ENCODE measurements at places on chromosomes 1 and 21. TPM values are rescaled to one million over a fixed set of nuclear protein-coding genes. Genes with fewer than 3 reads are reported as not detected.

The CR1L gene
- total RNA-seq = not detected

The TNNT2 gene
- total RNA-seq = 0.11 TPM

The TFAP2E gene
- 0.79 TPM for total RNA-seq

The SYT14 gene
- total RNA-seq = 3.8 TPM

The GNAT2 gene
- total RNA-seq = 0.34 TPM

The OR2AK2 gene
- not detected for total RNA-seq

The PLA2G2A gene
- total RNA-seq = 0.21 TPM

The RGS13 gene
- not detected for total RNA-seq

The GPATCH3 gene
- total RNA-seq = 17.0 TPM

The DTL gene
- 60.8 TPM for total RNA-seq

The AK2 gene
- total RNA-seq = 266 TPM

The HES3 gene
- total RNA-seq = not detected

The CRYAA gene
- total RNA-seq = not detected
